Mammary epithelial cell (primary cell): ENCODE measurements at places on chromosomes 3 and 15.

DNA sequence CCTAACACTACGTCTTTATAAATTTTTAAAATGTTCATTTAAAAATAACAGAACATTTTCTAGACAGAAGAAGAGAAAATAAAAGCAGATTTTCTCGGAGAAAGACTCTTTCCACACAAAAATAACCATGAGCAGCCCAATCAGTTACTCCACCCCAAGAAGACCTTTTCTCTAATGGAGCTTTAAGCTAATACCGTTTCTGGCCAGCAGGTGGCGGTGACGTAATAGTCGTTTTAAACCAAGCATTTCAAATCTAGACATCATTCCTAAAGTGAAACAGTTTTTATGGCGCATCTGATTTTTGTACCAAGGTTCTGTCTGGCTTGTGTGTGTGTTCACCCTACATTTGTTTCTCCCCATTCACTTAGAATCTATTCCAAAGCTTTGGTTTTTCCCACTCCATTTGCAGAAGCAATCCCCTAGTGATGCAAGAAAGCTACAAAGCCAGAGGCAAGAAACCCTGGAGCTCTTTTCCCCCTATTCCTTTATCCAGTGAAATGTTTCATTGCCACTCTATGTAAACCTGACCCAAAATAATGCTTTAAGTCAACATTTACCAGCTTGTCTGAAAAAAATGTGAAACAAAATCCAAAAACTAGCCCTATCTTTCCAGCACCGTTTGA is 336.7 kb upstream of the IGF1R start:
- DNase-seq: peak; percentile 62

DNA sequence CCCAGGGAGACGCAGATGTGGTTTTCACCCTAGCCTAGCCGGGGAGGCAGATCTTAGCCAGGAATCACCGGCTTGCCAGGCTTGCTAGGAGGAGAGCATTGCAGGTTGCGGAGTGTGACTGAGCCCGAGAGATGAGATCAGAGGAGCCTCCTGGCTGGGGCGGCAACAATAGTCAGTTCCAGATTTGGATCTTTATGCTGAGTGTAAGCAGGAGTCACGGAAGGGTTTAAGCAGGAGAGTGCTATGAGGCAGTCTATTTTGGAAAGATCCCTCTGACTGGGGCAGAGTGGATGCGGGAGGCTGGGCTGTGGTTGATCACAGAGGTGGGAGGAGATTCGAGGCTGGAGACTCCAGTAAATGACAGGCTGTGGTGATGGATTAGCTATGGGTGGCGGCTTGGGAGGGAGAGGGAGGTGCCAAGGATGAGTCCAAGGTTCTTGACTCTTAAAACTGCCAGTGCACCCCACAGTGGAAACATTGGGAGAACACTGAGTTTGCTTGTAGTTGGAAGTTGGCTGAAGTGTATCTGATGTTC is 10.4 kb upstream of the BAHD1 start:
- peak; percentile 44 for DNase-seq

GRCh38 chr3:7171493-7171892 is 310.6 kb downstream of the GRM7 start:
- DNase-seq: no peak

DNA sequence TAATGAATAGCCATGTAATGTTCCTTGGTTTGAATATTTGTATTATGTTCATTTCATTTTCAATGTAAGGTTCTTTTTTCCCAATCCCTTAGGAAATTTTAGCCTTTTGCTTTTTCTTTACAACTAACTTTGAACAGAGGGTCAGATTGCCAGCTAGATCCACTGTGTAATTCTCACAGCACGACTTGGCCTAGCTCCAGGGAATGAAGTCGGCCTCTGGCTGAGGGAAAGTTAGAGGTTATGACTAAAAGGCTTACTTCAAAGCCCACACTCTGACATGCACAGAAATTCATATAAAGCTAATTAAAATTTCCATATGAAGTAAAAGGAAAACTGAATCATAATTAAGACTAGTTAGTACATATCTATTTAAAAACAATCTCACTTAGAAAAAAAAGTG is 38.7 kb downstream of the ROBO1 start:
- no peak for DNase-seq

GRCh38 chr3:188974856-188975599 is 196.7 kb upstream of the TPRG1 start:
- DNase-seq: peak; percentile 5
